CD4-positive, alpha-beta T cell treated with Interleukin-12 subunit alpha and Interleukin-12 subunit beta, for 1 hour (primary cell): ENCODE measurements at places on chromosomes 12 and 14.

DNA sequence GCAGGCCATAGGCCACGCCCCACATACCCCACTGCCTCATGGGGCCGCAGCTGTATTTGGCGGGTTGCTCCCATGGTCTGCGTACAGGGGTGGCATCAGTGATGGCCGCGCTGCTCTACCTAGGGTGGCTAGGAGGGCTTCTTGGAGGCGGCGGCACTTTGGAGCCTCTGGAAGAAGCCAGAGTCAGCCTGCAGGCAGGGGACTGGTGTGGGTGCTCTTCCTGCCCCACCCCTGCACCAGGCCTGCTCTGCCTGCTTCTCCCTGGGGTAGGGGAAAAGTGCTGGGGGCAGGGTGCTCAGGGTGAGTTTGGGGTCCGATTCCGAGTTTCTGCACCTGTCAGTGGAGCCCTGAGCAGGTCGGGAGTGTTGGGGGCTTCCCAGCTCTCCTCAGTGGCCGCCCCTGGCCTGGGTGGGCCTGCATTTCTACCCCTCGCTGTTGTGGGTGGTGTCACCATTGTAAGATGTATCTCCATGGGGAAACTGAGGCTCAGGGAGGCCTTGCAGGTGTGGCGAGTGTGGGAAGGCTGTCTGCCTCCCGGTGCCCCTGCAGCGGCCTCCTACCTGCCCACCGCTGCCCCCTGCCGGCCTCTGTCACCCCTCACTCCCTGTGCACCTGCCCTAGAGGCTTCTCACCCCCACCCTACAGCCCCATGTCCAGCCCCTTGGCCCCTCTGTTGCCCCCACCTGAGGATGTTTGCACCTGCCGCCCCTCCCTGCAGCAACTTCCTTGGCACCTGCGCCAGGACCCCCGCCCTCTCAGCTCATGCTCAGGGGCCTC is 5.5 kb downstream of the CEP170B start:
- peak; percentile 44 for DNase-seq

GRCh38 chr14:94132285-94132887 is 3.0 kb upstream of the IFI27L2 start:
- DNase-seq = peak; percentile 82

DNA sequence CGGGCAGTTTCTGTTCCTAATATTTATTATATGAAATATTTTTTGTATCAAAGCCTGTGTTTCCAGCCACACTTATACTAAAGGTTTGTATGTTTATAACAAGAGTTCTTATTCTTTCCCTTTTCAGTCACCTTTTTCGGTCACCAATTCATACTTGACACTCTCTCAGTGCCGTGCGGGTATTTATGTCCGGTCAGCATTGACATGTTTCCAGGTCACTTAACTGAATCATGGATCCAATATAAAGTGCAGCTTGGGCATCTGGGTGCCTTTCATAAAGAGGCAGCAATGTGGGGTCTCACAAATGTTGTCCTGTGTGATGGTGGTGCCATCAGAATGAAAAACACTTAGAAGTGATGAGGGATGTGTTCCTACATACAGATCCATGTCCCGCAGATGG is 141.3 kb downstream of the ERC1 start:
- DNase-seq = no peak

DNA sequence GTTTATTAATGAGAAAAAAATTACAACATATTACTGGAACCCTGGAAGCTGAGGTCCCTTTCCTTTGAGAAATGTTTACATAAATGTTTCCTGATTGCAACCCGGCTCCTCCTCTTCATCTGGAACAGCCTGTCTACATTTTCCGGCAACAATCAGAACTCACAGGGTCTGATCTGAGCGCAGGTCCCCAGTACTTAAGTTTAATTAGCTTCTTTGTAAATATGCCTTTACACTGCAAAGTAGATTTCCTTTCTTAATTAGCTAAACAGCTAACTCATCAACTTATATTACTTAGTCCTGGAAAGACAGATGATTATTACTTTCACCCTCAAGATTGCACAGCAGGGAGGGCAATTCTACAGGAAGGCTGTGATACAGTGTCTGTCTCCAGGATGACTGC is 213.0 kb downstream of the MON2 start:
- DNase-seq = no peak

DNA sequence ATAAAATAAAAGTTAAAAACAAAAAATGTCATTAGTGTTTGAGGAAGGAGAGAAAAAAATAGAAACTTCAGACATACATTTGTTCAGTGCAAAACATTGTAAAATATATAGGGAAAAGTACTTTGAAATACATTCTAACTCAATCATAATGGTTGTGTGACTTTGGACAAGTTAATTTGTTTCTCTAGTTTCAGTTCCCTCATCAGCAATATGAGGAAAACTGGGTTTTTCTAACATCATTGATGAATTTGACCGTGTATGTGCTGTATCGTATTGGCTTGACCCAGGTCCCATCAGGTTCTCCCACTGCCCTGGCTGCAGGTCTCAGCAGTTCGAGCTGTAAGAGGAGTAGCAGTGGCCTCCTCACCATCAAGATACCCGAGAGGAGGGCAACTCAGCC is 173.9 kb upstream of the ATF7IP start:
- no peak for DNase-seq

DNA sequence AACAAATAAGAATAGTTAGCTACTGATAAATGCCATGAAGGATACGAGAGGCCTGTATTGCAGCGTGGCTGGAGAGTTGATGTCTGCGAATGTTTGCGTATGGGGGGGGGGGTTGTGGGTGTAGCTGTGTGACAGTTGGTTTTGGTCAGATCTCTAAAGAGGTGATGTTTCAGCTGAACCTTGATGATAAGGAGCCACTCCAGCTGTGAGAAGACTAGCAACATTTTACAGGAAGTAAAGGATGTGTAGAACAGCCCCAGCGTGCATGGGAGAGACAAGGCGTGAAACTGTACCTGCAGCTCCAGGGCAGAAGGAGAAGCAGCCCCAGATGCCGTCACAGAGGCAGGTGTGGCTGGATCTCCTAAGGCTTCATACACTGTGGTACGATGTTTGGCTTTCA is 416.9 kb downstream of the TMEM132D start:
- no peak for DNase-seq

DNA sequence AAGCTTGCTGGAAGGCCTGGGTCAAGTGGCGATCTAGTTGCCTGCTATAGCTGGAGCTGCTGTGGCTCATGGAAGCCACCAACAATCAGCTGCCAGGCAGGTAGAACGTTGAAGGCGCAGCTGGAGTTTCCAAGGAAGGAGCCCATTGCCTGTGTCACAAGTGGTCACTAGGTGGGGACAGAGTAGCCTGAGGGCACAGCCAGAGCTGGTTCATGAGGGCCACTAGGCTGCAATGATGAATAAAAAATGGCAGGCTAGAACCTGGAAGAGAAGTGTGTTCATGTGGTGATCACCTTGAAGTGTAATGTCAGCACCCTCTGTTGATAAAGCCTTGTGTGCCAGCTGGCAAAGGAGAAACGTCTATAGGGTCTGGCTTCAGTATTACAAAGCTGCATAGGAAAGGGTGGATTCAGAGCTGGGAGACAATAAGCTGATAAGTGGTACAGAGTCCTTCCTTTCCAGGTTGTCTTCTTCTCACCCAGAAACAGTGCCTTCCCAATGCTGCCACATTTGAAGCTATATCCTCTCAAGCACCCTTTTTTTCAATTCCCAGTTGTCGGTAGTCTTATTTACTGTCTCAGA is 165.8 kb downstream of the EMP1 start:
- peak; percentile 32 for DNase-seq

DNA sequence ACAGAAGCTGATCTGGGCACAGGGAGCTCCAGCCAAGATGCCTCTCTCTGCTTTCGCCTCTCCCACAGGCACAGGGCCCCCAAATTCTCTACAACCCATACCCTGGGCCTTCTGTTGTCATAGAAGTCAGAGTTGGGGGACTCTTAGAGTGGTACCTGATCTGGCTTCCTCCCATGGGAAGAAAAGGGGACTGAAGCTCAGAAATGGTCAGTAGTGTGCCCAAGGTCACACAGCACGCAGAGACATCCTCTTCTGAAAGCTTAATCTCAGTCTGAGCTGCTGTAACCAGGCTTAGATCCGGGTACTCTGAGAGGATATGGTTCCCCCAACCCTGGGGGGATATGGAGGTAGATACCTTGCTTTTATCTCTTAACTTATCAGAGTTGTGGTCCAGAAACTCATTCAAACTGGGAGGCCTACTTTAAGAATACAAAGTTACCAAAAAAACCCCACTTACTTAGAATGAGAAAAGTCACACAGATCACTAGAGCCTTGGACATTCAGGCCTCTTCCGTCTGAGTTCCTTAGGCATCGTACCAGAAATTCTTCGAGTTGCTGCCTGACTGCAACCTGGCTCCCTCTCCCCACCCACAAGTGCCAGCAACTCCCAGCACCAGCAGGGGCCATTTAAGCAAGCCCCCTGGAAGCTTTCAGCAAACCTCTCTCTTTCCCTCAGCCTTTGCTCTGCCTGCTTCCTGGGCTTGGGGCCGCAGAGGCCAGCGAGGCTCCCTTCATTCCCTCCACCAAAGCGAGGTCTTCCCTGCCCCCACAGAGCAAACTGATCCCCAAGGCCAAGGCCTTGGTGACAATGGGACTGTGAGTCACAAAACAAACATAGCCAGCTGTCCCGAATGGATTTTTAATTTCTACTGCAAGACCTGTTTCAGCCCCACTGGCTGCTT is 13.9 kb downstream of the KRT7 start:
- DNase-seq = no peak

GRCh38 chr12:43108656-43109055 is 443.3 kb downstream of the ADAMTS20 start:
- DNase-seq = no peak

DNA sequence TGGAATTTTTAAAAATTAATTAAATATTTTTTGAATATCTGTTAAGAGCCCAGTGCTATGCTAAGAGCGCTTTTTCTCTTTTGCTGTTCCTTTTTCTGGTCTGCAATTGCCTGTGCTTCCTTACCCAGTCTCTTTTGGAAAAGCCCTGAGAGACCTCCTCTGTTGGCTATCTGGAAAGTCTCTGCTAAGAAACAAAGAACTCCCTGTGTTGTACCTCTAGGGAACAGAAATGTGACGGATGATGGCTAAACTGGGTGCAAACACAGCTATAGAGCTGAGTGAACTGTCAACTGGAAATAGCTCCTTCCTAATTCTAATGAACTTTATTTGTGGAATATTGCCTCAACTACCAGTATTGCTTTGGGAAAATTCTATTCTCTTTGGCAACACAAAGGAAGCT is 261.6 kb upstream of the NOVA1 start:
- no peak for DNase-seq

DNA sequence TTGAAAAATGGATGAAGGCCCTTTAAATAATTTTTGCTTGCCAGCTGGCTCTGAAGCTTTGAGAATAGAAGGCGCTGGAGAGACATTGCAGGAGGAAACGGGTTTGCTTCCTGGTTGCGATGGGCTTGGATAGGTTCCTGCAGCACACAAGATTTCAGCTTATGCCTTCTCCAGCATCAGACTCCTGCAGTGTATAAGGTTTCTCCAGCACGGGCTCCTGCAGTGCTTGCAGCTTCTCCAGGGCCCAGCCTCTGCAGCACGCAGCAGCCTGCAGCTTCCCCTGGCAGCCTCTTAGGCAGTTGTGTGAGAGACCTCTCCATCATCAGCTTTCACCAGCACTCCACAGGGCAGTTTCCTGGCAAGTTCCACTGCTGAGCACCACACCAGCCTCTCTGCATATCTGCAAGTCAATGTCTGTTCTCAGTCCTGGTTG is 78.7 kb upstream of the ZDHHC17 start:
- no peak for DNase-seq

- no peak for DNase-seq
Observed at GRCh38 chr14:56797003-56797568, 13.2 kb downstream of the OTX2 start.

- DNase-seq = no peak
Observed at GRCh38 chr12:106861984-106862916, 87.8 kb downstream of the RIC8B start.

GRCh38 chr12:53166837-53167236 is 13.7 kb upstream of the ZNF740 start:
- no peak for DNase-seq

DNA sequence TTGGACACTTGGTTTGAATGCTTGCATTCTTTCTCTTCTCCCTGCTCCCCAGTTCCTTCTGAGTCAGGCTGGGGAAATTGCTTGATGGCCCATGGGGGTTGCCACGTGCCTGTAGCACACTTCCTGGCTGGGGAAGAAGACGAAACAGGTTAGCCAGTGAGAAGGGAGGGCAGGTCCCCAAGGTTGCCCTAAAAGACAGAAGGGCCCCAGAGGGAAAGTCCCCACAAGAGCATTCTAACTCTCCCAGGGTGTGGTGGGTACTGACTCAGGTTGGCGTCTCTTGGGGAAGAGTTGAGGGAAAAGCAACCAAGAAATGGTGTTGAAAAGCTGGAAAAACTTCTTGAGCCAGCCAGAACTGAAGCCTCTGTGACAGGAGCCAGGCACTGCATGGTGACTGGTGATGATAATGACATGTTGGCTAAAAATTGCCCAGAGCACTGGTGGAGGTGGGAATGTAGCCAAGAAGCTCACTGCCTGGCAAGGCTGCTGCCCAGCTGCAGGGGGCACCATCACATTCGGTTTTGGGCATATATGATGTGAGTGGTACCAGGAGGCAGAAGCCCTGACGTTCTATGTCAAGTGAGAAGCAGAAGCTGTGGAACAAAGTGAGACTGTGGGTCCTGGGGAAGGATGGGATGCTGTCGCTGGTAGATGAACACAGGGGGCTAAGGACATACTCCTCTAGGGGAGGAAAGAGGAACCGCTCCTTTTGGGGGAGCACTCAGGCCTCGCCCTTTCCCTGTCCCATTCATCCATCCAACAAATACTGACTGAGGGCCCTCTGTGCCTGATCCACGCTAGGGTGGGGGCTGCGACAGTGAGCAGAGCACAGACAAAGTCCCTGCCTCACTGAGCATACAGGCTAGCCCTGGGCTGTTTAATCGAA is 8.1 kb upstream of the RABGGTA start:
- peak; percentile 71 for DNase-seq
